Mucosa of gallbladder (tissue), 1 donor: ENCODE measurements at places on chromosomes 4 and X.

DNA sequence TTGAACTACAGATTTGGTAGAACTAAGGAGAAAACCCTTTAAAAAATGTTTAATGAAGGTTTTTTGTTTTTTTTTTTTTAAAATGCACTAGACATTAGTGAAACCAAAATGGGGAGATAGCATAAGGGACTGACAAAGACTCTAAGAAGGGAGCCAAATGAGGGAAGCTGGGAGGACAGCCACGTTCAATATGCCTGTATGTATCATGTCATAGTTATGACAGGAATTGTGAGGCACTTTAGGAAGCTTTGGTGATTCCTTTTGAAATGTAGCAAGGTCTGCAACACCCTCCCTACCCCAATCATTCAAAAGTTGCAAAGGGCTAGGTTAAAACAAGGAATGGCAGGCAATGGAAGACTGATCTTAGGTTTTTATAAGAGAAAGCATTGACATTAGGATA lies 526.0 kb downstream of the TLL1 start:
- DNase-seq, result no peak

- no peak for DNase-seq
Measured at GRCh38 chrX:111265486-111265885, 4.8 kb downstream of the CAPN6 start.

GRCh38 chr4:159401791-159402380 lies 299.0 kb downstream of the RAPGEF2 start:
- DNase-seq, result no peak

GRCh38 chrX:21132686-21133393 lies 241.4 kb upstream of the CNKSR2 start:
- DNase-seq, result no peak

DNA sequence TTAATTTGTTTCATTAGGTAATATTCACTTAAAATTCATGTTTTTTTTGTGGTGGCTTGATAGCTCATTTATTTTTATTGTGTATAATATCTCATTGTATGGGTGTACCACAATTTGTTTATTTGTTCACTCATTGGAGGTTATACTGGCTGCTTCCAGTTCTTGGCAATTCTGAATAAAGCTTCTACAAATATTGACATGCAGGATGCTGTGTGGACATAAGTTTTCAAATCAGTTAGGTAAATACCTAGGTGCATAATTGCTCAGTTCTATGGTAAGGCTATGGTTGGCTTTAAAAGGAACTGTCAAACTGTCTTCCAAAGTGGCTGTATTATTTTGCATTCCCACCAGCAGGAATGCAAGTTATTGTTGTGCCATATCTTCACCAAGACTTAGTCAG lies 504.5 kb upstream of the GALNTL6 start:
- DNase-seq, result no peak

- no peak for DNase-seq
Measured at GRCh38 chr4:1538096-1538410, 131.8 kb upstream of the NKX1-1 start.
